ENCODE measurements at places on chromosomes 16 and 17. TPM values are rescaled to one million over a fixed set of nuclear protein-coding genes. Genes with fewer than 3 reads are reported as not detected.

GRCh38 chr17:68449021-68449739, 8.1 kb downstream of the WIPI1 start:
- no peaks in the 10 kb centered on the region for H3K27me3 ChIP-seq
- no peaks in the 10 kb centered on the region for H3K36me3 ChIP-seq
- no peak overlapping the region for H3K27ac ChIP-seq
- no peaks in the 10 kb centered on the region for H3K4me1 ChIP-seq

- no peaks in the 10 kb centered on the region for H3K27me3 ChIP-seq
- no peaks in the 10 kb centered on the region for H3K36me3 ChIP-seq
- no peak overlapping the region for H3K4me3 ChIP-seq
- H3K4me1 ChIP-seq, result no peaks in the 10 kb centered on the region
Measured at GRCh38 chr16:2056077-2056476, 8.3 kb downstream of the TSC2 start.

- H3K36me3 ChIP-seq, result peaks cover 24% of the 10 kb centered on the region
- no peak overlapping the region for H3K4me3 ChIP-seq
- no peaks in the 10 kb centered on the region for H3K4me1 ChIP-seq
- no peaks in the 10 kb centered on the region for H3K27me3 ChIP-seq
- H3K27ac ChIP-seq, result no peak overlapping the region
Measured at GRCh38 chr17:78037280-78037679, 78.8 kb downstream of the TNRC6C start.

- H3K4me3 ChIP-seq, result no peak overlapping the region
- no peak for DNase-seq
- no peak overlapping the region for H3K27ac ChIP-seq
Measured at GRCh38 chr17:75874323-75875181, 3.8 kb downstream of the TRIM47 start.

- H3K4me1 ChIP-seq, result no peaks in the 10 kb centered on the region
- no peak overlapping the region for H3K27ac ChIP-seq
- no peak for DNase-seq
Measured at GRCh38 chr17:56697190-56697589, 103.7 kb downstream of the NOG start.

- H3K36me3 ChIP-seq, result no peaks in the 10 kb centered on the region
- DNase-seq, result no peak
- H3K4me3 ChIP-seq, result no peak overlapping the region
- no peak overlapping the region for H3K27ac ChIP-seq
- no peaks in the 10 kb centered on the region for H3K27me3 ChIP-seq
Measured at GRCh38 chr17:11499881-11500280, 98.4 kb upstream of the DNAH9 start.

DNA sequence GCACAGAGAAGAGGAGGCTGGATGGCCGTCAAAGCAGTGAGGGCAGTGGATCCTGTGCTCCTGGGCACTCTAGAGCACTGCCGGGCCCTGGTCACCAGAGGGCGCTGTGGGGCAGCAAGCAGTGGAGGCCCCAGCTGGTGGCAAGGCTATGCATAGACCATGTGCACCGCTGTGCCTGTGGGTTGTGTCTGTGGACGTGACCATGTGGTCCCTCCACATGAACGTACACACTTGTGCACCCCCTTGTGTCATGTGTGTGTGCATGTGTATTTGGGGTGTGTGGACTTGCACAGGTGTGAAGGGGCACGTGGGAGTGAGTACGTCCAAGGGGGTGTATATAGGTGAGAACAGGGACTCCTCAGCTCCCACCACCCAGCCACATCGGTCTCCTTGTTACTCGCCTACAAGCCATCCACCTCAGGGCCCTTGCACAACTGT, 4.4 kb upstream of the MAP2K3 start:
- H3K4me1 ChIP-seq, result no peaks in the 10 kb centered on the region
- H3K27ac ChIP-seq, result no peak overlapping the region
- peak; percentile 92 for DNase-seq
- H3K36me3 ChIP-seq, result no peaks in the 10 kb centered on the region
- no peaks in the 10 kb centered on the region for H3K27me3 ChIP-seq

DNA sequence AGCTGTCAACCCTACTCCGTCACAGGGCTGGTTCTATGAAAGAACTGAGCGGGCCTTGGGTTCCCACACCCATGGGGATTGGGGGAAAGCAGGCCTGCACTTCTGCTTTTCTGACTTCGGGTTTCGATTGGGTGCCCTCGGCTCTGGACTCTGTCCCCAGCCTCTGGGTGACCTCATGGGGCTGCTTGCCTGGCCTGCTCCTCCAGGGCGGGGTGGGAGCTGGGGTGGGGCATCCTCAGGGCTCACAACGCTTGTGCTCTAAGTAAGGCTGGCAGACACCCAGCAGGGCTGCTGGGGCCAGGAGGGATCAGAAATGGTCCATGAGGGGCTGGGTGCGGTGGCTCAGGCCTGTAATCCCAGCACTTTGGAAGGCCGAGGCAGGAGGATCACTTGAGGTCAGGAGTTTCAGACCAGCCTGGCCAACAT, 19.2 kb downstream of the ARHGAP27 start:
- H3K27me3 ChIP-seq, result no peaks in the 10 kb centered on the region
- peak; percentile 63 for DNase-seq
- H3K4me3 ChIP-seq, result no peak overlapping the region
- no peaks in the 10 kb centered on the region for H3K36me3 ChIP-seq
- no peaks in the 10 kb centered on the region for H3K4me1 ChIP-seq

DNA sequence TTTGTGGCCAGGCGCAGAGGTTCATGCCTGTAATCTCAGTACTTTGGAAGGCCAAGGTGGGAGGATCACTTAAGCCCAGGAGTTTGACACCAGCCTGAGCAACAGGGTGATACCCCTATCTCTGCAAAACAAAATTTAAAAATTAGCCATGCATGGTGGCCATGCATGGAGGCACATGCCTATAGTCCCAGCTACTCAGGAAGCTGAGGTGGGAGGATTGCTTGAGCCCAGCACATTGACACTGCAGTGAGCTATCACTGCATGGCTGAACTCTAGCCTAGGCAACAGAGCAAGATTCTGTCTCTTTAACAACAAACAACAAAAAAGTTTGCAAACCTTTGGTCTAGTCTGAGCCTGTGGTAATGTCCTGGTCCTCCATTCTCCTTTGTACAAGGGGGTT, 69.2 kb upstream of the CNEP1R1 start:
- no peak overlapping the region for H3K4me3 ChIP-seq
- no peaks in the 10 kb centered on the region for H3K4me1 ChIP-seq
- DNase-seq, result no peak
- H3K27ac ChIP-seq, result no peak overlapping the region

- H3K4me1 ChIP-seq, result no peaks in the 10 kb centered on the region
- DNase-seq, result no peak
- no peak overlapping the region for H3K27ac ChIP-seq
- H3K4me3 ChIP-seq, result no peak overlapping the region
Measured at GRCh38 chr17:56545106-56545505, 48.4 kb upstream of the NOG start.

DNA sequence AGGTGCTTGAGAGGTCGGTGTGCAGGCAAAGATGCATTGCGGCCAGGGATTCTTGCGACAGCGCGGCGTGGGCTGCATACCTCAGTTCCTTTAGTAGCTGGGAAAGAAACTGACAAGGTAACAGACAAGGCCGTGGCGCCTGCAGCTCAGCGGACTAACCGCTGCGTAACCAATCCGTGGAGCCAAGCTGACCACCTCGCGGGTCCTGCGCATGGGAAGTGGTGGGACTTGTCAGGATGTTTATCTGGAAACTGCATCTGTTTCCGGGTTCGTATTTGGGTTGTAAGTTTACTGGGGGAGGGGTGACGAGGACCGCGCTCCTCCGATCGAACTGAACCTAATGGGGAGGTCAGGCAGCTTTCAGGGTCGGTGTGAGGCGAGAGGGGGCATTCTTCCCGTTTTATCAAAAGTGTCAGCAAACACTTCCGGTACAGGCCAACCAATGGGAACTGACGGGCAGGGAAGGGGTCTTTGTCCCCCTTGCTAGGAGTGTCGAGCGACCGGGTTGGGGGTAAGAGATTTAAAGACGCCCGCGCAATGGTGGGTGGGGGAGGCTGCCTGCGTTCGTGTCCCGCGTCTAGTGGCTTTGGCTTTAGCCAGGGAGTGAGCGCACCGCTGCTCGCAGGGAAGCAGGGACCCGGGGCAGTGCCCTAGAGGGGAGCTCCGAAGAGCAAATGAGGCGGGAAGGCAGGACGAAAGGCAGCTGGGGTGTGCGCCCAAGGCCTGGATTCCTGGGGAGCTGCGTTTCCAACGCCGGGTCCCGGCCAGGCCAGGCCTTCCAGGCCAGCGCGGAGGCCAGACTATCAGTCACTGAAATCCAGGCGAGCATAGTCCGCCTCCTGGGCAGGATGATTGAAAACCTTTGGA, 7.0 kb downstream of the IRX6 start:
- no peaks in the 10 kb centered on the region for H3K36me3 ChIP-seq
- no peaks in the 10 kb centered on the region for H3K27me3 ChIP-seq
- H3K4me1 ChIP-seq, result no peaks in the 10 kb centered on the region
- H3K27ac ChIP-seq, result no peak overlapping the region

GRCh38 chr17:14762736-14763479, 462.0 kb downstream of the HS3ST3B1 start:
- H3K4me1 ChIP-seq, result no peaks in the 10 kb centered on the region

DNA sequence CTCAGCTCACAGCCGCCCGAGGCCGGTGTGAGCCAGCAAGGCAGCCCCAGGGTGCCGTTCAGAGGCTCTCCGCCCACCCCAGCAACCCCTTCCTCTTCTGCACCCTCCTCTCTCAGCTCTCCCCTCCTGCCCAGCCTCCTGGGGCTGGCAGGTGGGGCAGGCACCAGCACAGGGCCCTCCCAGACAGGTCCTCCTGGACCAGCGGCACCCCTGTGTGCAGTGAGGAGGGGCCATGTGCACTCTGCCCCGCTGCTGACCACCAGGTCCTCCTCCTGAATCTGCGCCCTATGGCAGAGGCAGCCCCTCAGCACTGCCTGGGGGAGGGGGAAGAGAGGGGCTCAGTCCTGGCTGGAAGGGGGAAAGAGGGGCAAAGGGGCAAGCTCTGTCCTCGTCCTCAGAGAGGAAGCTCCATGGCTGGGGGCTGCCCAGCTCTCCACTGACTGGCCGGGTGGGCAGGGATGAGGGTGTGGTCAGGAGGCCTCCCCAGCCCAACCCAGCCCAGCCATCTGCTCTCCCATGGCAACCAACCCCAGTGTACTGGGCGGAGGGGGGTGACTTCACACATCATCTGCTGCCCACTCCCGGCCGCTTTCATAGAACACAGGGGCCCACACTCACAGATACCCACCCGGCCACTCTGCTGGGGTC, 5.4 kb upstream of the BCAR1 start:
- peak overlapping the region; percentile 8 for H3K27ac ChIP-seq
- H3K36me3 ChIP-seq, result no peaks in the 10 kb centered on the region
- H3K4me3 ChIP-seq, result no peak overlapping the region
- DNase-seq, result no peak
- no peaks in the 10 kb centered on the region for H3K27me3 ChIP-seq

DNA sequence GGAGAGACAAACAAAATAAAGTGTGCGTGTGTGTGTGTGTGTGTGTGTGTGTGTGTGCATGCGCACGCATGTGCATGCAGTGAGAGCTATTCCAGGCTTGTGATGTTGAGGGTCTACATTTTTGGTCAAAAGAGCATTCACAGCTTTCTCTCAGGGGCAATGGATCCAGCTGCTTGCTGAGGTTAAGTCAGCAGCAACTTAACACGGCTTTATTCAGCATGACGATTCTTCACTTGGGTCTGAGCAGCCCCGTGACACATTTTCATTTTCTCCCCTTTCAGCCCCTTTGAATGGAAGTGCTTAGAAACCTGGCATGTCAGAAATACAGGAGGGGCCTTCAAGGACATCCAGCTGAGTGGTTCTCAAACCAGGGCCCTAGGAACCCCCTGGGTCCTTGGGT, 66.4 kb upstream of the MED9 start:
- H3K4me3 ChIP-seq, result no peak overlapping the region
- DNase-seq, result no peak
- H3K27ac ChIP-seq, result no peak overlapping the region
- no peaks in the 10 kb centered on the region for H3K36me3 ChIP-seq

- no peak overlapping the region for H3K27ac ChIP-seq
- no peak overlapping the region for H3K4me3 ChIP-seq
- no peaks in the 10 kb centered on the region for H3K27me3 ChIP-seq
- H3K4me1 ChIP-seq, result no peaks in the 10 kb centered on the region
- H3K36me3 ChIP-seq, result no peaks in the 10 kb centered on the region
Measured at GRCh38 chr16:35185366-35186044, 1726.1 kb downstream of the TP53TG3F start.

GRCh38 chr16:9058211-9058610, 33.2 kb upstream of the HAPSTR1 start:
- H3K4me1 ChIP-seq, result no peaks in the 10 kb centered on the region
- H3K27ac ChIP-seq, result no peak overlapping the region
- no peaks in the 10 kb centered on the region for H3K36me3 ChIP-seq
- no peak for DNase-seq
- no peaks in the 10 kb centered on the region for H3K27me3 ChIP-seq

- H3K36me3 ChIP-seq, result no peaks in the 10 kb centered on the region
- no peak overlapping the region for H3K27ac ChIP-seq
- H3K4me1 ChIP-seq, result no peaks in the 10 kb centered on the region
- H3K27me3 ChIP-seq, result no peaks in the 10 kb centered on the region
- no peak for DNase-seq
Measured at GRCh38 chr17:77666881-77667395, 291.6 kb upstream of the TNRC6C start.

GRCh38 chr17:37067555-37068111, 118.9 kb downstream of the AATF start:
- DNase-seq, result peak; percentile 89
- no peaks in the 10 kb centered on the region for H3K27me3 ChIP-seq
- H3K27ac ChIP-seq, result peak overlapping the region; percentile 45
- H3K36me3 ChIP-seq, result no peaks in the 10 kb centered on the region
- peak overlapping the region; percentile 9 for H3K4me3 ChIP-seq
- peaks cover 14% of the 10 kb centered on the region for H3K4me1 ChIP-seq

GRCh38 chr16:63458846-63459245, 1422.6 kb upstream of the CDH8 start:
- H3K27me3 ChIP-seq, result no peaks in the 10 kb centered on the region
- H3K4me3 ChIP-seq, result no peak overlapping the region
- H3K4me1 ChIP-seq, result peaks cover 9% of the 10 kb centered on the region
- no peak for DNase-seq

The CLEC3A gene
- not detected for total RNA-seq

The TLCD3B gene
- not detected for total RNA-seq

The SULT1A2 gene
- total RNA-seq, result 45.9 TPM

The SMPD3 gene
- 11.5 TPM for total RNA-seq

The SLC12A3 gene
- not detected for total RNA-seq

The CASKIN2 gene
- total RNA-seq, result 9.0 TPM

The TPSD1 gene
- not detected for total RNA-seq

The ABI3 gene
- 9.7 TPM for total RNA-seq

The SMARCD2 gene
- total RNA-seq, result 83.8 TPM

The PLD6 gene
- total RNA-seq, result 0.68 TPM

The ZPBP2 gene
- not detected for total RNA-seq

The TBC1D28 gene
- total RNA-seq, result not detected

All from right lobe of liver (tissue), 6 donors.